RWPE1 (cell line): ENCODE measurements at places on chromosomes 12 and 14.

GRCh38 chr14:21902561-21903181 lies 229.1 kb upstream of the OR4E1 start:
- DNase-seq = no peak

DNA sequence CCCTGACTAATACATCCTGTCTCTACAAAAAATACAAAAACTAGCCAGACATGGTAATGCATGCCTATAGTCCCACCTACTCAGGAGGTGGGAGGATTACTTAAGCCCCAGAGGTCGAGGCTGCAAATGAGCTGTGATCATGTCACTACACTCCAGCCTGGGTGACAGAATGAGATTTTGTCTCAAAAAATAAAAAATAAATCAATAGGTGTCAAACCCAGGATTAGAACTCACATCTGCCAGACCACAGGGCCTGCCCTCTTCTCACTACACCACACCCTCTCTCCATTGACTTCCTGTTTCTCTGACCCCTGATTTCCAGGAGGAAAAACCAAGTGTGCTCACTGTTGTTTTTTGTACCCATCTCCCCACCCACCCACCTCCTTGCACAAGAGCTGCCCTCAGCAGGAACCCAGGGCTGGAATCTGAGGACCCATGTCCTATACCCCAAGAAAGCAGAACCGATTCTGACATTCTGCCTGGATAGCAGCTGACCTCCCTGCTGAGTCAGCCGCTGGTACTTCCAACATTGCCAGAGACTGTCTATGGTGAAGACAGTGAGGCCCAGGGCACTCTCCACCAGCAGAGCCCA lies 6.2 kb downstream of the CMKLR1 start:
- no peak for DNase-seq

DNA sequence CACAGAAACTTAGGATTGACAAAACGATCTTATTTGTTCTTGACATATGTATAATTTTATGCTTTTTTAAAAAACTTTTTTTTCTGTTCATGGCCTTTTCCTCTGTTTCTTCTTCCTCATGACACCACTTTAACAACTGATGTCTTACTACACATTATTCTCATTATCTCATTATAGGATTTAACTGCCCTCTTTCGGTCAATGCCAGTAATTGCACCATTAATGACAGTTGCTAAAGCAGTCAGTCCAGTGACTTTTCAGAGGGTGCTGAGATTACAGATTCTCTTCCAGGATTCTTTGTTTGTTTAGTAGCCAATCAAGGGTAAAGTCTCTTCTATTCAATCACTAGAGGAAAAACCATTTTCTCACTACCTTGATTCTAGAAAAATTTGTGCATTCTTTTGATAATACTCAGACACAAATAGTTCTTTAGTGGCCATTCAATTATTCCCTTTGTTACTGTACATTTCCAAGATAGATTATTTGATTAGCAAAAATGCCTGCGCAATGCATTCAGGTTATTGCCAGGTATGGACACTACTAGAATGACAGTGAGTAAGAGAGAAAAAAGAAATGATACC lies 50.1 kb downstream of the KLRG1 start:
- DNase-seq = peak; percentile 62

- no peak for DNase-seq
These were observed 296.1 kb upstream of the PRICKLE1 start for GRCh38 chr12:42885677-42886076.

DNA sequence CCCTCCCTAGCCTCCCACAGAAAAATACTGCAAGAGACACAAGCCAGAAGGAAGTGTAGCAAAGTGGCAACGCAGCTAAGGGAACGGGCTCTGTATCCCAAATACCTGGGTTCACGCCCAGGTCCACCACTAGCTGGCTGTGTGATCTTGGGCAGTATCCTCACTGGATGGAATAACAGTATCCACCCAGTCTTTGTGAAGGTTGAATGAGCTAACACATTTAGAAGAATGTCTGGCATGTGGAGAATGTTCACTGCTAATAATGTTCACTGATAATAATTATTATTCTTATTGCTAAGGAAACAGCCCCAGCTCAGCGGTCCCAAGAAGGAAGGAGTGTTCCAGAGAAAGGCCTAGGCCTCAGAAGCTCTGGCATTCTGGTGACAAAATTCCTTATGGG lies 70.9 kb downstream of the VWF start:
- no peak for DNase-seq

GRCh38 chr12:112537710-112538396 lies 119.1 kb downstream of the PTPN11 start:
- DNase-seq = no peak

- peak; percentile 13 for DNase-seq
These were observed 25.0 kb downstream of the ERP27 start for GRCh38 chr12:14913381-14913781.

DNA sequence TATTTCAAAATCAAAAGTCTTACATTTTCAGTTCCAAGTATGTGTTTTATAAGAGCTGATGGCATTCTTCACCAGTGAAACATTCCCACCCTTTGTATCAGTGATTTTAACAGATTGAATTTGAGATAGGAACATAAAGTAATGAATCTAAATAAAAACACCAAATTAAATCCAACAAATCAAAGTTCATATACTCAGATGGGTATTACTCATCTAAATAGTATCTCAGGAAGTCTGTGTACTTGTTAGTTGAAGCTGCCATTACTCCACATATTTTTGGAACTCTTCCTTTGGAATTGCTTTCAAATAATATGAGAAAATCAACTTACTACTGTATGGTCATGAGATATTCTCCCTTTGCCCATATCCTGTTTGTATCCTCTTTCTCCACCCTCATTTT lies 89.1 kb downstream of the MIA2 start:
- DNase-seq = no peak

DNA sequence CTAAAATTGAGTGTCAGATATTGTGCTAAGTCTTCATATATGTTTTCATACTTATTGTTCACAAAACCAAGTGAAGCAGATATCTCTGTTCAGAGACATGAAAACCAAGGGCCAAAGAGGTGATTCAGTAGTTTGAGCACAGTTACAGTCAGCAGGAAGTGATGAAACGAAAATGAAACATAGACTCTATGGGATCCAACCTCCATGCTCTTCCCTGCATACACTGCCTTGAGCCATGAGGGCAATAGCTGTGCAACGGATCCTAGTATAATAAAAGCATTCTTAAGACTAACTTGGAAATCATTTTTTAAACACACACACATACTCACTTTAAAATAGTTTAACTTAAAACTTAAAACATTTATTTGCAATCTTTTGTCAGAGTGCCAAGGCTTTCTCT lies 27.9 kb downstream of the ESR2 start:
- DNase-seq = no peak

DNA sequence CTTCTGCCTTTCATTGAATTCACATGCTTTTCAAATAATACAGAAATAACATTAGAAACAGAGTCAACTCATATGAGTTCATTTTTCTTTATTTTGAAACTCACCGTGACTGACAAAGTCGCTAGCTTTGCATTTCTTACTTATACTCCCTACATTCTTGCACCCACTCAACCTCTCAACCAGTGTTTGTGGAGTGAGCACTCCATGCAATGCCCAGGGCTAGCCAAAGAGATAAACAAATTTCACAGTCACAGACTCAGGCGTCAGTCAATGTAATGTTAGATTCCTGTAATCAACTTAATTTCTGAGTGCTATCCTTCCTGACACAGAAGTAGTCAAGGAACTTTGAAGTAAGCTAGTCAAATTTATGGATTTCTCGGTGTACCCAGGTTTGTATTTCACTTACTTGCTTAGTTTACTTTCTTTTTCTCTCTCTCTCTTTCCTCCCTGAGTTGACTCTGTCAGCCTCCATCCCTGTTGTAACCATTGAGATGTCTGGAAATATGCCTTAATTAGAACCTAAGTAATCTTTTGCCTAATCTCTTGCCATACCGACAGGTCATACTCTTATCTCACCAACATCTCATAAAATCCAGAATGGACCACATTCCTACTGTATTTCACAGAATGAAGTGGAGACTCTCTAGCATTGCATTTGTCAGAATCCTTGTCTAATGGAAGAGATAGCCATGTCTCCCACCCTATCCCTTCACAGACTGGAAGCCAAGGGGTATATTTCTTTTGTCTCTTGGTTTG lies 413.0 kb downstream of the AEBP2 start:
- DNase-seq = no peak

GRCh38 chr12:131118371-131118770 lies 164.7 kb downstream of the ADGRD1 start:
- DNase-seq = no peak

- no peak for DNase-seq
These were observed 21.8 kb downstream of the CHST11 start for GRCh38 chr12:104478396-104479122.

- no peak for DNase-seq
These were observed 202.6 kb upstream of the FOXN3 start for GRCh38 chr14:89619596-89619995.

- no peak for DNase-seq
These were observed 24.2 kb upstream of the NT5DC3 start for GRCh38 chr12:103865151-103865730.

DNA sequence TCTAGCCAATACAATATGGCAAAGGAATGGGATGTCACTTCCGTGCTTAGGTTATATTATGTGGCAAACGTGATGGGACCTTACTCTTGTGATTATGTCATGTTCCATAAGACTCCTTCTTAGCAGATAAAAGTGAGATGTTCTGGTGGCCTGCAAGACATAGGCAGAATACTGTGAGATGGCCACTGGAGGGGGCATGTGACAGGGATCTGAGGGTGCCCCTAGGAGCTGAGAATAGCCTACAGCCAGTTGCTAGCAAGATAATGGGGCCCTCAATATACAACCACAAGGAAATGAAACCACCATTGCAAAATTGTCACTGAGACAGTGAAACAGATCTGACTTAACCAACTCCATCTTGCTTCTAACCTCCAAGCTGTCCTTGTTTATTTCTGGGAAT lies 151.4 kb upstream of the SSTR1 start:
- DNase-seq = no peak
